Stimulated activated naive CD4-positive, alpha-beta T cell treated with Interleukin-2 at 50 U/mL for 16 hours (primary cell): ENCODE measurements at places on chromosomes 6 and 20.
A peak's percentile ranks its signal among the peaks of the same experiment; 100 is the strongest.

DNA sequence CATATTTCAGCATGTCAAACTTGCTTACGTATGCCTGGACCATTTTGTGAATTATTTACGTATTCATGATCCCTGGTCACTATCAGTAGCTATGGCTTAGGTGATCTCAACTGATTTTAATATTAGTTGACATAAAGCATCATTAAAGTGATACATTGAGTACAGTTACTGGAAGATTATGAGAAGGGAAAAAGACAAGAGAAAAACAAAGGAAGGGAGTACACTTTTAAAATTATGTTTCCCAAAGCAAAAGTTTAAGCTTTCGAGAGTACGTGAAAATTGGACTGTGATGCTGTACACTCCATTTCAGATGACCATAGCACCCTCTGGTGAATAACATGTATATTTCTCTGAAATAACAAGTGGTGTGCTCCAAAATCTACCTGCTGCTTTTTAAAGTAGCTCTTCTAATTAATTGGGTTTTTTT, 215.0 kb upstream of the HSF2 start:
- DNase-seq, result no peak

DNA sequence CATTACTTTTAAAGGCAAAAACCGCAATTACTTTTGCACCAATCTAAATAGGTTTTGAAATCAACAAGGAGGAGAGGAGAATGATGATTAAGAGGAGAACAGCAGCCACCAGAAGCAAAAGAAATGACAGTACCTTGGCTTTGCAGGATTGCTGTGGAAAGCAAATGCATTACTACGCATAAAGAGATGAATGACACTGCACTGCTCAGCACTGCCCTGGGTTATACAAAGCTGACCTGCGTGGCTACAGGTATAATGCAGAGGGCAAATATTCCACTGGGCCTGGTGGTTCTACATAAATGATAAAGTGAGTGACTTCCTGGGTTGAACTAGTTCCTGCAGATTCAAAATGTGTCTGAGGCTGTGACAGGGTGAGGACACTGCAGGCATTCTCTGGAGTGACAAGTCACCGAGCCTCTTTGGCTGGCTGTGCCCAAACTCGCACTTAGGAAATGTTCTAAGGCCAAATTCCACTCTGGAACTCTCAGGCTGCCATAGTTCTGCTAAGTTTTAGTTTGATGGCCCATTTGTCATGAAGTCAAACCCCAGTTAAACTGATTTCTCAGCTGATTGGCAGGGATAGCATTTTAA, 78.6 kb downstream of the INSM1 start:
- no peak for DNase-seq

DNA sequence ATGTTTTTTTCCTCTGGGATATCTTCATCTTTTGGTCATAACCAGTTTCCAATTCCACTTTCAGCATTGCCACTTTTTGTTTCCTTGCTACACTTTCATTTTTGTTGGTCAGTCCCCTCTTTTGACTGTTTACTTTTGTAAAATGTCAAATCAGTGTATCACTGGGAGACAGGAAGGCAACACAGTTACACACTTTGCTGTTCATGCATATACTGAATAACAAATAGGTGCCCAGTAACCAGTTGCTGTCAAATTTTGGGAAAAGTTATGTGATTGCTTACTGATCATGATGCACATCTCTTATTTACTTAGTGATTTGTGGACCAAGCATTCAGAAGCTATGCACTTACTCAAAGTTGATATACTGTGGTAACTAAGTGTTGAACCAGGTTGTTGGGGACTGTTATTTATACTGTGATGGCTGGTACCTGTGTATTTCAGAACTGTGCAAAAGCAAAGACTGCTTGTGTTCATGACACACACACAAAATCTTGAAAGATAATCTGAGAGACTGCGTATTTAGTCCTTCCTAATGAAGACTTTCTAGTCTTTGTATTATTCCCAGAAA, 41.0 kb downstream of the ZNF292 start:
- DNase-seq, result no peak

DNA sequence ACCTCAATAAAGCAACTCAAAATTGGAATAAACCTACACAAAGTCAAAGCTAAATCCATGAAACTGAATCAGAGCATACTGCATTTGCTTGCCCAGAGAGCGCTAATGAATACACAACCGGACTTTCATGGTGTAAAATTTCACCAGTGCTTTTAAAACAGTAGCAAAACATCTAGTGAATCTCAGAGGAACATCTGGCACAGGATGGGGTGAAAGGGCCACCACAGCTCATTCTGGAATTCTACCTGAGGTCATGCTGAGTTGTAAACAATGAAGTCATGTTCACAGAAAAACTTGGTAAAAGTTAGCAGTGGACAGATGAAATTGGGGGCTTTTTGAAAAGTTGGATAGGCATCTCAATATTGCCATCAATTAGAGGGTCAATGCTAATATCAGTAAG, 125.6 kb upstream of the STXBP5 start:
- DNase-seq, result no peak

DNA sequence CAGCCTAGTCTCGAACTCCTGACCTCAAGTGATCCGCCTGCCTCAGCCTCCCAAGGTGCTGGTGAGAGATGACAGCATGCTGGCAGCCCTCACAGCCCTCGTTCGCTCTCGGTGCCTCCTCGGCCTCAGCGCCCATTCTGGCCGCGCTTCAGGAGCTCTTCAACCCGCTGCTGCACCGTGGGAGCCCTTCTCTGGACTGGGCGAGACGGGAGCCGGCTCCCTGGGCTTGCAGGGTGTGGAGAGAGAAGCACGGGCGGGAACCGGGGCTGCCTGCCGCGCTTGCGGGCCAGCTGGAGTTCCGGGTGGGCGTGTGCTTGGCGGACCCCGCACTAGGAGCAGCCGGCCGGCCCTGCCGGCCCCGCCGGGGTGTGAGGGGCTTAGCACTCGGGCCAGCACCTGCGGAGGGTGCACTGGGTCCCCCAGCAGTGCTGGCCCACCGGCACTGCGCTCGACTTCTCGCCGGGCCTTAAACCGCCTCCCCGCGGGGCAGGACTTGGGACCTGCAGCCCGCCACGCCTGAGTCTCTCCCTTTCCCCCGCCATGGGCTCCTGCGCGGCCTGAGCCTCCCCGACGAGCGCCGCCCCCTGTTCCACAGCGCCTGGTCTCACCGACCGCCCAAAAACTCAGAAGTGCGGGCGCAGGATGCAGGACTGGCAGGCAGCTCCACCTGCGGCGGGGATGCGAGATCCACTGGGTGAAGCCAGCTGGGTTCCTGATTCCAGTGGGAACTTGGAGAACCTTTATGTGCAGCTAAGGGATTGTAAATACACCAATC, 31.5 kb upstream of the RANBP9 start:
- no peak for DNase-seq

- DNase-seq, result no peak
These were observed 43.2 kb downstream of the RANBP9 start for GRCh38 chr6:13668291-13668928.

- no peak for DNase-seq
These were observed 142.2 kb downstream of the MOXD1 start for GRCh38 chr6:132259070-132259469.

DNA sequence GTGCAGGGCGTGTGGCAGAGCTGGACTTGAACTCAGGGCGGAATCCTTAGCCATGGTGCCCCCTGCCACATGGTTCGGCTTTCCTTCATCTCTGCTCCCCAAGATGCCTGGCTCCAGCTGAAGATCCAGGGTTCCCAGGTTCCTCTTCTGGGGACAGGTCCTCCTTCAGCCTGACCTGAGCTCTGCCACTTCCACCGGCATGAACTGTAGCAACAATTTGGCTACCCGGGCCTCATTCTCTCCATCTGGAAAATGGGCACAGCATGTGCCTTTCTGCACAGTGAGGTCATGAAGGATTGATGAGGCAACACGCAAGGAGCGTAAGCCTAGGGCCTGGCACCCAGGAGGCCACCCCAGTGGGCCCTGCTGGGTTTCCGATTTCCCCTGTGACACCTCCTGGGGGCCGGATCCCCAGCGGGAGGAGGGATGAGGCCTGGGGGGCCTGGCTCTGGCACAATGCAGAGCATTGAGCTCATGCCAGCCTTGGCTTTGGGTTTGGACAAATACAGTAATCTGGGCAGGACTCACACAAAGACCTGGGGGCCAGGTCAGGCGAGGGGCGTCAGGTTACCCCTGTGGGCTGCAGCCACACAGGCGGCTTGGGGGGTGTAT, 74.0 kb downstream of the CEBPB start:
- DNase-seq, result no peak

DNA sequence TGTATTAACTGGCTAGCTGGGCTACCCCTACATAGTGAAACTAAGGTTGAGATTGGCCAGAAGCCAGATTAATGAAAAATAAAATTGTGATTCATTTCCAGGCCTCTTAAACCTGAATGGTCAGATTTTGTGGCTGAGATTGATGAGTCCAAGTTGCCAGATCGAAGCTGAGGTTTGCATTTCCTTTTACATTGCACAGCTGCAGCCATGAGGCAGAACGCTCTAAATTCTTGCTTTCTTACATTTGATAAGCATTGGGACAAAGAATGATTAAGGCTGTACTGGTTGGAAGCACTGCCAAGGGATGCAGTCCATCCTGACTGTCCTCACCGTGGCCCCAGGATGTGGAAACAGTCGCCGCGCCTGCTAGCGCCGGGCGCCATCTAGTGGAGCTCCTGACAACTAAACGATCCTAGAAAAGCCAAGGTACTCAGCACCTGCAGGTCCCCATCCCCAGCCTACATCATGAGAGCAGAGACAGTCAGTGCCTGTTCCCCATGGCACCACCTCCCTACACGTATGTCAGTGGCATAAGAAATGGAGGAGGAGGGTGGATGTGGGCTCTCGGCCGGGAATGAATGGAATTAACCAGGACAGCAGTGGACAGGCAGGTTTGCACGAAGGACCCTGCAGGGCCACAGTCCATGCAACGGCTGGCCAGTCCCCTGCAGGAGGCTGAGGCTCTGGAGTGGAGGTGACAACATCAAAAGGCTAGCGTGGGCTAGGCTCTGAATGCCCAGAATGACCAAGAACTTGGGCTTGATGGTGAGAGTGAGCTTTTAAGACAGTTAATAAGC, 19.0 kb downstream of the PXDC1 start:
- DNase-seq, result peak; percentile 50

DNA sequence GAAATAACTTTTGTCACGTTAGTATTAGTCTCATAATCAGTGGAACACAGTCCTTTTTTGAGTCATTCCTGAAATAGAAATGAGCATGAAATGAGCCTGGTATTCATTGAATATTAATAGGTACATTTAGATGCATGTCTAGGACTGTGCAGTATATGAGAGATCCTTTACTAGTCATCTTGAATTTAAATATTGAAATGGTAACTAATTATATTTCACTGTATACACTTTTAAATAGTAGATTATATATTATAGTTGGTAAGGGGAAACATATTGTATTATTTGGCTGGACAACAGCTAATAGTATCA, 59.4 kb downstream of the RSPO3 start:
- no peak for DNase-seq

GRCh38 chr6:111798281-111798725, 74.9 kb downstream of the FYN start:
- no peak for DNase-seq

DNA sequence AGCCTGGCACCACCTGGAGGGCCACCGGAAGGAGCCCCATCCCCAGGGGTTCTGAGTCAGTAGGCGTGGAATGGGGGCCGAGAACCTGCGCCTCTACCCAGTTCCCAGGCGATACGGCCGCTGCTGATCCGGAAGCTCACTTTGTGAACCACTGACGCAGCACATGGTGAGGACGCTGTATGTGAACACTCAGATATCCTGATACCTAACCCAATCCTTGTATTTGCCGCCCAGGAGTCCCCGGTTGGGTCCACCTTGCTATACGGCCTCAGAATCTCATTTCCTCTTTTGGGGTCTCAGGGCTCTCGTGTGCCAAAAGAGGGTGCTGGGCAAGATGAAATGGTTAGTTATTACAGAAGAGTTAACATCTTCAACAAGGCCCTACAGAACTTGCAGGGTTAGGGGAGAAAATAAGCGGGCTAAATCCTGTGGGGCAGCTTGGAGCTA, 604 bp upstream of the RAB5IF start:
- DNase-seq, result peak; percentile 48

DNA sequence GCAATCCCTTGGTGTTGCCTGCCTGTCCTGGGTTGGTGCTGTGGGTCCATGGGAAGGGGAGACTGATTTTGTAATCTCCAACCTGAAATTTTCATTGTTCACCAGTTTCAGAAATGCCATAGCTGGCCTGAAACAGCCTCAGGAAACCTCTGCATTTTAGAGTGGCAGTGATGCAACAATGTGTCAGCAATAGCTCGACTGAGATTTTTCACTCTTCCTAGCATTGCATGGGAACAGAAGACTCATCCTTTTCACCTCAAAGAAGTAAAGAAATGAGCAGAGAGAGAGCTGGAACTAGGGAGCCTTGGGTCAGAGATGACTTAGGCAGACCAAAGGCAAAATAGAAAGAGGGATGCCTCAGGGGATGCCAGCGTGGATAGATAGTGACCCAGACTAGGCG, 23.7 kb upstream of the TMEM14A start:
- DNase-seq, result no peak

DNA sequence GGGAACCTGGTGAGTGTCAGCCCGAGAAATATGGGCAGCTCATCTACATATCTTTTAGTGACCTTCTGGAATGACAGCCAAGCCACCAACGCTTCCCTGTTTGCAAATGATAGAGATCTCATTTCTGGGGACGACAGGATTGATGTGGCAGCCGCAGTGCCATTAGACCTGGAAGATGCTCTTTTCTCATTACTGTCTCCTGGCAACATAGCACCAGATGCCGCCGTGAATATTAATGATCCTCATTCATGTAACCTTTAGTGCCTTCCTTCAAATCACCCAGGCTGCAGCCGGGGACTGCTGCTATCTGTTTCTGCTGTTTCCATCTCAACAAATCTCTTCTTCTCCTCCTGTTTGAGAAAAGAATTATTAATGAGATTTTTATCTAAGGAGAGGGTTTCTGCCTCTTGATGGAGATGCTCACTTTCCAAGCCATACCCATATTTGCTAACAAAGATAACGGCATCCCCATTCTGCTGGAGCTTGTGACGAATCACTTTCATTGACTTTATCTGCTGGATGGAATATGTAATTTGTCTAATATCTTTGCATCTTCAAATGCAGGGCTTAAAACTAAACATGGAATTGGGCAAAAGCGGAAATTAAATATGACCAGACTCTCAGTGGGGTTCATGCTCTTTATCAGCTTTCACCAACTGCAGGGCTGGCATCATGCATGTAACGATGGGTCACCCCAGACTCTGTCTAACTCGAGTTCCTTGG, 74.8 kb upstream of the KIF16B start:
- DNase-seq, result no peak

DNA sequence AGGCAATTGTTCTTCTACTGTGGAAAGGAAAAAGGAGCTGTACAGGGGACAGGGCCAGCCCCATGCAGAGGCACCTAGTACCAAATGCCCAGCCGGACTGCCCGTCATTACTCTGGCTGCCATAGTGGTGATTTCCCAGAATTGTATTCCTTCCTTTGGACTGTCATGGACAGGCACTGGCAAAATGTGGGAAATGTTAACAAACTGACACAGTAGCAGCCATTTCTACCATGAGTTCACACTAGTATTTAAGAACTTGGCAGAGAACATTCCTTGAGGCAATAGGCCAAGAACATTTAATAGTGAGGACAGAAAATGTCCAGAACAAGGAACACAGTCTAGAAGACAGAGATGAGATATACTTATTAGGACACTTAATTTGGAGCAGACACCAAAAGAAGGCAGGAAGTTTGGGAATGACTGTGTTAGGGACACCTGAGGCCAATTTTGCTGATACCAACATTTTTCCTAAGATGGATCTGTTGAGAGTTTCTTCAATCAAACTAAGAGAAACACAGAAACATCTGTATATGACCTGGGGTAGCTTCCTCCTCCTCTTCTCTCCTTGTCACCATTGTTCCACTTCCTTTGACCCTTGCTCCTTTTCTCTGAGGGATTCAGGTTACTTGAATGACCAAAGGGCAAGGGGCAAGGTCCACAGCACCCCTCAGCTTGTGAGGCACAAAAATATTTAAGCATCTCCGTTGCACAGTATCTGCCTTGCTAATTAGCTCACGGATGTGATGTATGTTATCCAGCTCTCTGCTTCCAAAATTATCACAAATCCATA, 14.9 kb downstream of the ADTRP start:
- DNase-seq, result no peak
